ENCODE measurements at places on chromosomes 6 and 20.

GRCh38 chr6:12776291-12776690, 59.7 kb downstream of the PHACTR1 start:
- no peak for DNase-seq

DNA sequence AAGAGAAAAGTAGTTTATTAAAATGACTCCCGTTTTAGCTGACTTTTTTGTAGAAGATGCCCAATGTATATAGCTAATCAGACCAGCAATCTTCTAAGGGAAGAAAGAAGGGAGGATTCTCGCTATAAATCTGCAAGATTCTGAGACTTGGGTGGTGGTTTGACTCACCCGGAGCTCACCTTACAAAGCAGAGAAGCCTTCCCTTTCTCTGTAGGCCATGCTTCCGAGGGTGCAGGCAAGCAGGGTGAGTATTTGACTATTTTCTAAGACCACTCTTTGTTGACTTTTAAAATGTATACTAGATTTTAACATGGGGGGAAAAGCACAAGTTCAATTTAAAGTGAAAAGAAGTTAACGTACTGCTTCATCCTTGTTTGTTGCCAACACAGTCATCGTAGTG, 2.7 kb downstream of the OLIG3 start:
- no peak for DNase-seq

DNA sequence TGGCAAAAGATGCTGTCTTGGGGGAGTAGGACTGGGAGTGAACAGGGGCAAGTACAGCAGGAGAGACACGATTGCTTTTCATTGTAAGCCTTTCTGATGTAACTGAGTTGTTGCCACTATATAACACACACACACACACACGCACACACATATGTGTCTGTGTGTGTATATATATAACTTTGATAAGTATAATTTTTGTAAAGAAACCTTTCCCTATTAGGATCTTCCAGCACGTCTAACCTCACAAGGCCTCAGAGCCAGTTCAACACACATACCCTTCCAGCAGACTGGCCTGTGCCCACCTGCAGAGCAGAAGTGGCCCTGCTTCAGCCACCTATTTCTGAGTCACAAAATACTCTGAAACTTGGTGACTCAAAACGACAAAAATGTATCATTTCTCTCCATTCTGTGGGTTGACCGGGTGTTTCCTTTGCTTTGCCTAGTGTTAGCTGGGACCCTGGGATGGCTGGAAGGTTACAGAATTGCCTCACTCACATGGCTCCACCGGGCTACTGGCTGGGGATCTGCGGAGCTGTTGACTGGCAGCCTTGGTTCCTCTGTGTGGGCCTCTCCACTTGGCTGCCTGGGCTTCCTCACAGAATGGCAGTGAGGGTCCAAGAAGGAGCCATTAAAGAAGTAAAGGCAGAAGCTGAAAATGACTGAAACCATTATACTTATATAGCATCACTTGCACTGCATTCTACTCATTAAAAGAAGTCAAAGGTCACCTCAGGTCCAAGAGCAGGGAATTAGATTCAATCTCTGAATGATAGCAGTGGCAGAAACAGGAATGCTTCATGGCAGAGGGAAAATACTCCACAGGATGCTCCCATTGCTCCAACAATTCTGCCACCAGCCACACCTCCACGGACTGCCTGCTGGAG, 126.4 kb downstream of the BANF2 start:
- DNase-seq, result no peak

- DNase-seq, result no peak
Observed at GRCh38 chr6:64683682-64684081, 1023.3 kb downstream of the EYS start.

DNA sequence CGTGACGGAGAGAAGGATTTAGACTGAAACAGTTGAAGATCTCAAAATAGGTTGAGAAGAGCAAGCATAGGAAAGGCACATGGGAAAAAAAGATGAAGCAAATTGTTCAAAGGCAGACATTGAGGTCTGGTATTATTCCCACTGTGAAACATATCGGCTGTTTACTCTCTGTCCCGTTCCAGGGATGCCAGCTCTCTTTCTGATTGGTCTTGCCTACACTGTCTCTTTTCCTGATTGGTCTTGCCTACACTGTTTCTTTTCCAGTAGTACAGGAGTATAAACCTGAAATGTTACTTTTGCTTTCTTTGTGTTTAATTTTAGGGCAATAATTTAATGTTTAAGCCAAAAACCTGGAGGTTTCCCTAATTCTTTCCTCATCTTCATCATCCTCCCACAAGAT, 226.5 kb upstream of the MCHR2 start:
- no peak for DNase-seq

GRCh38 chr6:135710042-135710441, 141.5 kb upstream of the PDE7B start:
- no peak for DNase-seq

GRCh38 chr6:87825821-87826221, 123.8 kb upstream of the AKIRIN2 start:
- no peak for DNase-seq

GRCh38 chr6:144712541-144712940, 427.4 kb downstream of the UTRN start:
- DNase-seq, result no peak

DNA sequence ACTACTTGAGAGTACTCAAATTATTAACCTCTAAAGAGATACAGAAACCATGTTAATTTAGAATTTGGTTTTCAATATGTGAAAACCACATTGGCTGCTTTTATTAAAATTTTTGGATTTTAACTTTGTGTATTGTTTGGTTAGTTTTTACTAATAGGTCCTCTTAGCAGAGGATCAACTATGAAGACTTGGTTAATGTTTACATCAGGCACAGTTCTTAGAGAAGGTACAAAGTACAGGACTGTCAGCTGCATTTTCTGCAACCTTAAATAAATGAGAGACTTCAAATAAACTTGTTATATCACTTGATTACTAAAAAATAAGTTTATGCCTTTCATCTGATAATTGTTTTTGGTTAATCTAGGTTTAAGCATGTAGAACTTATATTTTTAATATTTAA, 89.1 kb downstream of the PHF3 start:
- DNase-seq, result no peak

DNA sequence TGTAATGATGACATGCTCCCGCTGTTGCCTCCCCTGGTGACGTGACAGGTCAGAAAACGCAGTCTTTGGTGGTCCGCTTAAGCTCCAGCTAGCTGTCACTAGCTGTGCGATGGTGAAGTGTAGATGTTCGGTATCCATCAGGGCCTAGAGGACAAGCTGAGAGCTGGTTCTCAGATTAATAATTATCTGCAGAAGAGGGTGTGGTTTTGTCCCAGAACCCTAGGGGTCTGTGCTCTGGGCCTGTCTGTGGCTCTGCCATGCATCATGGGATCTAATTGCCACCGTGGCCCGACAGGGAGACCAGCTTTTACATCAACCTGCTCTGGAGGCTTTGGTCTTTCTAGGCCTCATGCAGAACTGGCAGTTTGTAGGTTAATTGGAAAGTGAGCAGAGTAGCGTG, 34.1 kb downstream of the ERMARD start:
- no peak for DNase-seq

GRCh38 chr20:57440678-57441509, 49.7 kb downstream of the RBM38 start:
- DNase-seq, result no peak

GRCh38 chr6:150697515-150697914, 97.8 kb downstream of the PLEKHG1 start:
- DNase-seq, result no peak

DNA sequence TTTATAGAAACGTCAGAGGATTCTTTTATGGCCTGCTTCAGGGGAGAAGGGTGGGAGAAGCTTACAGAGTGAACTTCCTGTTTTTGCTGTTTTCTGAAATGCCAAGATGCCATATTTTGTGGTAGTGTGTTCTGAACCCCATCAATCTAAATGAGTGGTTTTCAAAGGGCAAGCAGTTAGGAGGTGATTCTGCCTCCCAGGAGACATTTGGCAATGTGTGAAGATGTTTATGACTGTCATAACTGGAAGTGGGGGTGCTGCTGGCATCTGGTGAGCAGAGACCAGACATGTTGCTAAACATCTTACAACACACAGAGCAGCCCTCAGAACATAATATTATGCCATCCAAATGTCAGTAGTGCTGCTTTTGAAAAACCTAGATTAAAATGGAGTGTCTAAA, 6.0 kb upstream of the PRL start:
- DNase-seq, result no peak

DNA sequence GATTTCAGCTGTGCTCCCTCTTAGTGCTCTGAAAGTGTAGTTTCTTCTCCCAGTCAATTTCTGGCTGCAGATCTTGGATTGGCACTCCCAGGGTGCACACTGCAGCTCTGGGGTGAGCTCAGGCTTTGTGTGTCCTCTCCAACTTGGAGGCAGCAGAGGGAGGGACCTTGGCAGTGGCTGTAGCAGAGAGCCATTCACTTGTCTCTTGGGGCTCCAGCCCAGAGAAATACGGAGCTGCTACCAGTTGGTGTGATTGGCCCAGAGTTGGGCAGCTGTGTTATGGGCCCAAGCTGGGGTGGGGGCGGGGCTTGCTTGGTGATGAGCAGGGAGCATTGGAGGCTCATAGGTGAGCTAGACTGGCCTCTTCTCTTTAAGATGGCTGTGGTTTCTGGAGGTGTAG, 65.9 kb downstream of the KLHL32 start:
- DNase-seq, result no peak

- DNase-seq, result no peak
Observed at GRCh38 chr6:134093007-134093573, 40.7 kb upstream of the SLC2A12 start.

DNA sequence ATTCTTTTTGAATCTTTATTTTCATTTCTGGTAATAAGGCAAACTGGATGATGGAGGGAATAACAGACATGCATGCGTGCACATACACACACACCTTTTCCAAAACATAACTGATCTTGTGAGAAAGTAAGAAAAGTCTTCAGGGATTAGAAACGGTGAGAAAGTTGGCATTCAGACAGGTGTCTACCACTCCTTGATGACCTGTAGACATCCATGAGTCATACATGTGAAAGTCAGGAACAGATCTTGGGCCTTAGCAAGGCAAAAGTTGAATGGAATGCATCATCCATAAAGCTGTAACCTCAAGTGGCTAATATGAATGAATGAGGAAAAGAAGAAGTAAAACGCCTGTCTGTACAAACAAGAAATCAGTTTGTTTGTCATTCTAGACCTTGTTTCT, 97.3 kb downstream of the GRIK2 start:
- DNase-seq, result no peak

- DNase-seq, result no peak
Observed at GRCh38 chr20:53491462-53491861, 102.2 kb downstream of the ZNF217 start.

- no peak for DNase-seq
Observed at GRCh38 chr6:148460876-148461646, 118.4 kb downstream of the SASH1 start.

- no peak for DNase-seq
Observed at GRCh38 chr20:12014276-12014675, 96.6 kb downstream of the BTBD3 start.

- DNase-seq, result no peak
Observed at GRCh38 chr6:13299918-13300317, 28.4 kb downstream of the TBC1D7 start.

DNA sequence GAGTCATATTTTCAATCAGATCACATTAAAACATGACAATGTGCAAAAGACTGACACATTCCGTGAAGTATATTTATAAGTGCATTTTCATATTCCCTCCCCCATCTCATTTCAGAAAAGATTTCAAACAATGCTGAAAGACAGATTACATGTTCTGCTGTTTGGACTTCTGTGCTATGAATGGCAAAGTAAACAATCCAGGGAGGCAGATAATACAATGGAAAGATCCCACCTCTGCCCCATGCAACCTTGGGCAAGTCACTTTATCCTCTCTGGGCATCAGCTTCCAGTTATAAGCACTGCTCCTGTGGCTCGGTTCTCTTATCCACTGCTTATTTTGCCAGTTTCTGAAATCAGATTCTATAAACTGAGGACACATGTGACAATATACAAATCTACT, 110.2 kb downstream of the RCAN2 start:
- no peak for DNase-seq

DNA sequence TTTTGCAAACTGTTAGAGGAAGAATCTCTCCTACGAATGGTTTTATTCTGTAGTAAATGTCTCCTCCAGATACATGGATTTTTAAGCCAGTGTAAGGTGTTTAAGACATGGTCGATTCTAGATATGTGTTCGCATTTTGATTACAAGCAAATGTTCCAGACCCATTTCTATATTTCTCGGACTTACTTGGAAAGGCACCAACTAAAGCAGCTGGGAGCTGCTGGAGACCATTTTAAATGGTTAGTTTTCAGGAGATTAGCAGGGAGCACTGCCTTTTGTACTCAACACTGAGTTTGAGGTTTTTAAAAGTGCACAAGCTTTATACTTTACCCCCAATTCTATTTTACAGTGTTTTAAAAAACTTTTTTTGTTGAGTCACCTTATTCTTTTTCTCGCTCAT, 857.0 kb downstream of the KIF16B start:
- DNase-seq, result no peak

GRCh38 chr6:158512809-158513208, 47.1 kb upstream of the TMEM181 start:
- no peak for DNase-seq

GRCh38 chr6:99613705-99614429, 7.2 kb downstream of the PRDM13 start:
- no peak for DNase-seq

GRCh38 chr6:69866770-69867638, 648 bp downstream of the COL19A1 start:
- DNase-seq, result peak; percentile 48

DNA sequence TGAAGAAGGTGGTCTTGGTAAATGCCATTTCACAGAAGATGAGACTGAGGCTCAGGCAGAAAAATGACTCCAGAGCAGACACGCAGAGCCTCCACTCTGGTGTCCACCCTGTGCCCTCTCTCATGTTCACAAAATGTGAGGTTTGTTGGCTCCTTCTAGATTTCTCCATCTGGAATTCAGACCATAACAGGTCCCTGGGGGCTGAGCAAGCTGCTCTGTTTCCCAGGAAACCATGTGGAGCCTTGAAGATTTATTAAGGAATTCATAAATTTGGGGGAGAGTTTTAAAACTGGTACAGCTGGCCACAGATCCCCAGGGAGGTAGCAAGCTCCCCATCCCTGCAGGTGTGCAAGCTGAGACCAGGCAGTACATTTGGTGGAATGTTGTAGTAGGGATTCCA, 38.8 kb upstream of the SIRPA start:
- DNase-seq, result no peak

- peak; percentile 57 for DNase-seq
Observed at GRCh38 chr6:44655412-44656342, 268.2 kb downstream of the CDC5L start.

GRCh38 chr6:148873868-148874267, 127.0 kb downstream of the UST start:
- DNase-seq, result no peak

GRCh38 chr20:59786801-59787537, 146.5 kb downstream of the SYCP2 start:
- DNase-seq, result no peak

- DNase-seq, result no peak
Observed at GRCh38 chr6:79413562-79414002, 123.6 kb downstream of the LCA5 start.

GRCh38 chr6:75285283-75285639, 669 bp upstream of the TMEM30A start:
- no peak for DNase-seq

DNA sequence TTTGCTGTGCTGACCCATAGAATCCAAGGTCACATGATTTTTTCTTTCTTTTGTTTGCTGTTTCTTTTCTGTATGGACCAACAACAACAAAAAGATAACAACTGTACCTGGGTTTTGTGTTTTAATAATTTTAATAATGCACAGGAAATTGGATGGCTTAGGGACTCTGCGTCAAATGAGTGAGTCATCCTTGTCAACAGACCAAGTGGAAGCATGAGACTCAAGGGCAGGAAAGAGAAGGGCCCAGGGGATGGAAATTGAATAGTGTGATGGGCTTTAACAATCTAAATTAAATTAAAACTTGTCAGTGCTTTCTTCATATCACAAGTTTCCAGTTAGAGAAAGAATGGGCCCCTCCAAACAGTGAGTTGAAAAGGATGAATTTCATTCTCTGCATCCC, 413.0 kb downstream of the PREX1 start:
- no peak for DNase-seq

All from activated CD4-positive, alpha-beta T cell treated with anti-CD3 and anti-CD28 coated beads, Interleukin-2, amount 50 U/mL, for 4 hours (primary cell).